Stimulated activated CD4-positive, alpha-beta T cell treated with anti-CD3 and anti-CD28 coated beads, TNF-alpha, amount 100 ng/mL, for 24 hours (primary cell): ENCODE measurements at places on chromosomes 13 and 19.

DNA sequence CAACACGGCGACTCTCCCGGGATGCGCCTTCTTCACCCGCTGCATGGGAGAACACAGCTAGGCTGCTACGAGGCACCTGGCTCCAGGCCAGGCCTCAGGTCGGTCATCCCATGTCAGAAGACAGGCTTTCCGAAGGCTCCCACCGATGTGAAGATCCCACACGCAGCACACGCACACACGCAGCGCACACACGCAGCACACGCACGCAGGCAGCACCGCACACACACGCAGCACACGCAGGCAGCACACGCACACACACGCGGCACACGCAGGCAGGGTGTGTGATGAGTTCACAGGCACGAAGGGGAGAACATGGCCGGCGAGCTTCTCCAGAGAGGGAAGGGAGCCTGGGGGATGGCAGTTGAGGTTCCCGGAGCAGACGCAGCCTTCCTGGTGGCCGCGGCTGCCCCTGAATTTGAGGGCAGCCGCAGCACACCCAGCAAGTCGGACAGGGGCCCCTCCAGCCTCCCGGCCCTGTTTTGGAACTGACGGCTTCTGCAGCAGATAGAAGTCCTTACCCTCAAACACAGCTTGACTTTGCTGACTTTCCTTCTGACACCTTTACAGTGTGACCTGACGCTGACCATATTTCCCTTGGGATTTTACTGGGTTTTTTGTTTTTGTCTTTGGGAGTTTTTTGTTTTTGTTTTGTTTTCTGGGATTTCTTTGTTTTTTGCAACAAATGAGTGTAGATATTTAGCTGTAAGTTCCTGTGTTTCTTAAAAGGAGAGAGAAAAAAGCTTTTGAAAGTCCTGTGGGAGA lies 55.9 kb downstream of the RASA3 start:
- DNase-seq, result no peak

DNA sequence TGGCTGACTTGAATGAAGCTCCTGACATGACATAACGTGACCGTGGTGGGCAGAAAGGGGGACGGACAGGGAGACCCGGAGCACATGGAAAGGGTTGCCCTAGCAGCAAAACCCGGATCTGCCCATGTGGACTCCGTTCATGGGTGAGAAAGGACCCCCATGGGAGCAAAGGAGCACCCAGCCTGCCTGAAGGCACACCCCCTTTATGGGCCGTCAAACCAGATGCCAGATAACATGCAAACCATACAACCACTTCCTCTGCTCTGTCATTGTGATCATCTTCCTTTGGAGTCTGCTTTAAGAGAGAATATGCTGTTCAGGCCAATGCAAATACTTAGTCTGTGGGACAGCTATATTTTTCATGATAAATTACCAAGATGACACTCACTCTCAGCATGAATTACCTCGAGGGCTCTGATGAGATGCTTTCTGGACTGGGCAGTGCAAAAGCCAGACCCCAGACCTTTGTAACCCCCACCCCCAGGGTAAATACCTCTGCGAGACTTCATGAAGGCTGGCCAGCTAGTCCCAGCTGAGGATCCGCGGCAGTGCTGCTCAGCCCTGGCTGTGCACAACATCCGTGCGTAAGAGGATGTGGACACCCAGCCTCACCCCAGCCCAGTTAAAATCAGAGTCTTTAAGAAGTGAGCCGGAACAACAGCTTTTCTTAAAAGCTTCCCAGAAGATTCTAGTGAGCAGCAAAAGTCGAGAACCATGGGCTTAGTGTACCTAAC lies 126.6 kb downstream of the USP12 start:
- DNase-seq, result no peak

GRCh38 chr19:661427-662196 lies 1.4 kb downstream of the RNF126 start:
- peak; percentile 72 for DNase-seq

- DNase-seq, result no peak
Measured at GRCh38 chr13:112692104-112692503, 2.3 kb downstream of the ATP11A start.

DNA sequence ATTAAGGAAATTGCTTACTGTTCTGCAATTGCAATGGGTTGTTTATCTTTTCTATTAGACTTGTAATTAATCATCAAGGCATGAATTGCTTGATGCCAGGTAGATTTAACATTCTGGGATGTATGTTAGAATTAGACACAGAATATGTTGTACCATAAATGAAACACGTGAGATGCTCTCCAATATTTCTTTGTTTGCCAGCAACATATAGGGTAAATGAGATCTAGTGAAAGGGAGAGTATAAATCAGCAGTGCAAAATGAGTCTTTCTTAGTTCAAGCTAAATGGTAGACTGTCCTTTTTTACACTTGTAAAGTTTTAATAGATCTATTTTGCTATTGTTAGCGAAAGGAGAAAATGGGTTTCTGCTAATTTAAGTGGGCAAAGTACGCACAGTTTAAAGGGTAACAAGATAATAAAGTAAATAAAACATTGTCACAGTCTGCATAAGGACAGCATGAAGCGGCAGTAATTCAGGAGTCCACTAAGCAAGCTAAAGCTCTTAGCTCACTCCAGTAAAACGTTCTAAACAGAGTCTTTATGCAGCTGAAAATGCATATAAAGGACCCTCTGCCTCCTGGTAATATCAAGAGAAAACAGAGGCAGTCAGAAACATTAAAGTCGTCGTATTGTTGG lies 1137.1 kb downstream of the OLFM4 start:
- no peak for DNase-seq
